ENCODE measurements at places on chromosomes 13 and 19.

DNA sequence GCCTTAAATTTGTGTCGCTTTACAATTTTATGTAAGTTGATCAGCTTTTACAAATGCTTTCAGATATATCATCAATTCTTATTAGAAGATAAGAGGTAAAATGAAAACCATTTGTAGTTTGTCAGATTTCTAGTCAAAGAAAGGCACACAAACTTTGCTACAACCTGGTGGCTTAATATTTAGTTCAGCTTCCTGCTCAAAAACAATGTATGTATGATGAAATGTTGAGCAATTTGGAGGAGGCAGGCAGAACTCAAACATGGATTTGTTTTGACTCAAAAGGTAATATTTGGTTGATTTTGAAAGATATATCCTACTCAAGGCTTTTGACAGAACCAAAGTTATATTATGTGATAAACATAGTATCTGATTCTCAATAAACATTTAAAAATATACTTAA is 24.2 kb downstream of the NEK5 start:
- H3K4me1 ChIP-seq, result no peaks in the 10 kb centered on the region
- H3K36me3 ChIP-seq, result no peaks in the 10 kb centered on the region

DNA sequence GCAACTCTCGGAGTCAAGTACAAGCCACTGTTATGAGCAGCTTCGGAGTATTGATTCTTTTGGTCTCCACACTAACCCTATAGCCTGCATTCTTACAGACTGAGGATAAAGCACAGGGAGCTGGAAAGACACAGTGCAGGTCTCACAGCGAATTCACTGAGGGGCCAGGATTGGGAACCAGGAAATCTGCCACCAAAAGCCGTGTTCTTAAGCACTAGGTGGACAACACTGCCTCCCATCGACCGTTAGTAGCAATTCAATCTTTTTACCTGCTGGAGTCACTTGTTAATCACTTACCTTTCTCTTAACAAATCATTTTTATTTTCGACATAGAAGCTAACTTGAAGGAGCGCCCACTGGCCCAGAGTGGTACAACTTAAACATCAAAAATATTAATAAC is 6.3 kb downstream of the PMIS2 start:
- no peak overlapping the region for H3K4me3 ChIP-seq
- H3K36me3 ChIP-seq, result no peaks in the 10 kb centered on the region
- H3K4me1 ChIP-seq, result no peaks in the 10 kb centered on the region
- no peak overlapping the region for H3K27ac ChIP-seq

- DNase-seq, result no peak
- peaks cover 47% of the 10 kb centered on the region for H3K36me3 ChIP-seq
- H3K27me3 ChIP-seq, result no peaks in the 10 kb centered on the region
- no peak overlapping the region for H3K27ac ChIP-seq
Measured at GRCh38 chr13:79338343-79338742, 67.7 kb downstream of the RBM26 start.

DNA sequence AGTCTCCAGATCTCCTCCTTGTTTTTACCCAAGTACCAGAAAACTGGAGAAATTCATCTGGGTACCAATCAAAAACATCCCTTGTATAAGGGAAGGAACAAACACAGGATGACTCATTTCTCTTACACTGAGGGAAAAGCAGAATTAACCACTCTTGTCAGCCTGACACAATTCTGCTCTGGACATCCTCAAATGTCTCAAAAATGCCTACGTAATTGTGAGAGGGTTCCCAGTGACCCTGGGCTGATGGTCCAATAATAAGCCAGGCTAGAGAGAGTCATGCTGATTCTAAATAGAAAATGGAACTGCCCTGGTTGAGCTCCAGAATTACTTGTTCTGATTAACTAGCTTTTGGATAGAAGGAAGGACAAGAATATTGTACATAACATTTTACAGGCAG is 14.5 kb downstream of the ZNF708 start:
- no peak overlapping the region for H3K27ac ChIP-seq
- H3K36me3 ChIP-seq, result peaks cover 28% of the 10 kb centered on the region
- peaks cover 8% of the 10 kb centered on the region for H3K4me1 ChIP-seq
- DNase-seq, result no peak
- no peaks in the 10 kb centered on the region for H3K27me3 ChIP-seq

- peak overlapping the region; percentile 5 for H3K27ac ChIP-seq
- H3K4me1 ChIP-seq, result peaks cover 12% of the 10 kb centered on the region
- H3K27me3 ChIP-seq, result no peaks in the 10 kb centered on the region
- peaks cover 8% of the 10 kb centered on the region for H3K36me3 ChIP-seq
- no peak for DNase-seq
Measured at GRCh38 chr19:45049073-45049736, 10.4 kb downstream of the CLASRP start.
